Liver (tissue), 10 donors: ENCODE measurements at places on chromosomes 4 and X.

DNA sequence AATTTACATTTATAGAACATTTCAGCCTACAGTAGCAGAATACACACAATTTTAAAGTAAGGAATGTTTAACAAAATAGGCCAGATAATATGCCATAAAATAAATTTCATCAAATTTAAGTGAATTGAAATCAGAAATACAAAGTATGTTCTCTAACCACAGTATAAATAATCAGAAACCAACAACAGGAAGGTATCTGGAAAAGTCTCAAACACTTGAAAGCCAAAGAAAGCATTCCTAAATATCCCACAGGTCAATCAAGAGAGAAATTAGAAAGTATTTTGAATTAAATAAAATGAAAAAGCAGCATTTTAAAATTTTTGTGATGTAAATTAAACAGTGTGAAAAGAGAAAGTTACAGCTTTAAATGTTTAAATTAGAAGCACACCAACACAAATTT lies 899.2 kb downstream of the PDHA2 start:
- no peak for DNase-seq

GRCh38 chr4:1474126-1475090 lies 68.2 kb upstream of the NKX1-1 start:
- no peak for DNase-seq

- no peak for DNase-seq
Observed at GRCh38 chr4:75099321-75099720, 166.4 kb downstream of the PARM1 start.

DNA sequence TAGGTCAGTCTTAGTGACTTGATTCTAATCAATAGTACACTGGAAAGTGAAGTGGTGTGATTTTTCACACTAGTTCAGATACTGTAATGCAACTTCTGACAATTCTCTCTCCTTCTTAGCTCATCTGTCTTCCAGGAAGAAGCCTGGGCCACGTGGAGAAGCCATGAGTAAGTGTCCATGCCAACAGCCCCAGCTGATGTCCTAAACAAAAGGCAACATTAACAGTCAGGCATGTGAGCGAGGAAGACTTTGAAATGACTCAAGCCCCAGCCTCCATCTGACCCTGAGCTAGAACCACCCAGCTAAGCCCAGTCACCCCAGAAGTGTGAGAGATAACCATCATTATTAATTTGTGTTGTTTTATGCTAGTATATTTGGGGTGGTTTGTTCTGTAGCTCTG lies 115.7 kb upstream of the MAGEB16 start:
- DNase-seq: no peak

DNA sequence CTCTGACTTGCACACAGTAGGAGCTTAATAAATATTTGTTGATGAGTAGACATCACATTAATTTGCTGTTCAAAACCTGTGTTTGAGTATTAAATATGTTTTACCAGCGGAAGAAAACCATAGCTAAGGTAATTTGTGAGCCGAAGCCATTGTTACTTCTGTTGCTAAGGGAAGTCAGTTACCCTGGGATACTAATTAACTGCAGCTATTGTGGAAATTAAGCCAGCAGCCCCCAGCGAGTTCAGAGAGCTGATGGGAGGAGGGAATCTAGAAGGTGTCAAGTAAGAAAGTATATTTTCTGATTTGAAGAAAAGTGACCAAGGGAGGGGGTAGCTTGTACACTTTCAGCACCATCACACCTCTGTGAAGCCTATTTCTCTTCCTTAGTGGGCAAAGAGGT lies 76.7 kb upstream of the IGSF1 start:
- no peak for DNase-seq

- DNase-seq: no peak
Observed at GRCh38 chr4:174156239-174156826, 127.1 kb downstream of the FBXO8 start.

- no peak for DNase-seq
Observed at GRCh38 chr4:38328989-38329729, 334.8 kb upstream of the KLF3 start.

DNA sequence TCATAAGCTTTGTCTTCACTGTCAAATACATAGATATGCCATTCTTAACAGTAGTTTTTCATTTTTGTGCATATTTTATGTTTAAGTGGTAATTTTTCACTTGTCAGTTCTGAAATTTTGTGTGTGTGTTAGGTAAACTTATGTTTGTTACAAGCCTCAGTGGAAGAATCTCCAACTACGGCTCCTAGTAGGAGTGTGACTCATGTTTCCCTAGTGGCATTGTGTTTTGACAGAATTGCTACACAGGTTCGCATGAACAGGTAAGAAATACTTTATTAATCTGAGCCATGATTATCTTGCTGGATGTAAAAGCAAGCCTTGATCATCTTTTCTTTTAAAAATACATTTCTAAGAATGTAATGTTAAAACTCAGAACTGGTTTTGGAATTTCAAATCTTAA lies 94.4 kb downstream of the BLTP1 start:
- DNase-seq: no peak

GRCh38 chr4:26826721-26827120 lies 33.9 kb upstream of the STIM2 start:
- DNase-seq: no peak

GRCh38 chr4:76806346-76806745 lies 91.6 kb downstream of the SOWAHB start:
- no peak for DNase-seq

DNA sequence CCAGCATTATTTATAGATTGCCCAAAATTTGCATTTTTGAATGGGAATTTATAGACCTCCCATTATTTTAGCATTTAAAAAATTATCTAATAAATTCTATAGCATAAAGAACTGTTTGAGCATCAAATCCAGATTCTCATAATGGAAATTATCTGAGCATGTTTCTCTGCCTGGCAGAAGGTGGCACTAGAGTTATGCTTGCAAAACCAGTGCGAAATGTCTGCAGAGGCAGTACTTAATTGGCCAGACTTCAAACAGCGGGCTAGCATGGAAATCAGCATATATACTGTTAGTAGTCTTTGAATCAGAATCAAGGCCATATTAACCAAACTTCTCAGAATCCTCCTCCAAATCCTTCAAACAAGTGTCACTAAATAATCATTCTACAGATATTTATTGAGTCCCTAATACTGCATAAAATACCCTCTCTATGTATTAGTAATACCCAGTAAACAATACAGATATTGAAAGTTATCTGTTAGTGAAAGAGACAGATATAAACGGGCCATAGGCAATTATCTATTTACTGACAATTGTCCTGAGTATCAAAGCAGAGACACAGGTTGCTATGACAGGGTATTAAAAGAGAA lies 78.7 kb upstream of the DCLK2 start:
- DNase-seq: no peak

GRCh38 chr4:90580326-90580725 lies 453.1 kb downstream of the CCSER1 start:
- DNase-seq: no peak

GRCh38 chrX:71251466-71251973 lies 2.4 kb downstream of the ZMYM3 start:
- DNase-seq: no peak

DNA sequence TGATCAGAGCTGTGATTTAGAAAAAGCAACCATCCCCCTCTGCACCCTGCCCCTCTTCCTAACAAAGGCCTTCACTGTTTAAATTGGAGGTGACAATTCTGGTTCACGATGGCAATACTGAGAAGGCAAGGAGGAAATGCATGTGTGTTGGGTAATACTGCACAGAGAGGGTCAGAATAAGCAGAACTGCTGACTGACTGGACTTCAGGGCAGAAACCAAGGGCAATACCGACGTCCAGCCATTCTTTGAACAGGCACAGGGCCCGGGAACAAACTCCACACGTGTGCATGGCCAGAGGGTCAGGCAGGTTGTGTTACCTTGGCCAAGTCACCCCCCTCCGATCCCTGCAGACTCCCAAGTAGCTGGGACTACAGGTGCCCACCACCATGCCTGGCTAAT lies 6.0 kb downstream of the ACSL1 start:
- DNase-seq: no peak

DNA sequence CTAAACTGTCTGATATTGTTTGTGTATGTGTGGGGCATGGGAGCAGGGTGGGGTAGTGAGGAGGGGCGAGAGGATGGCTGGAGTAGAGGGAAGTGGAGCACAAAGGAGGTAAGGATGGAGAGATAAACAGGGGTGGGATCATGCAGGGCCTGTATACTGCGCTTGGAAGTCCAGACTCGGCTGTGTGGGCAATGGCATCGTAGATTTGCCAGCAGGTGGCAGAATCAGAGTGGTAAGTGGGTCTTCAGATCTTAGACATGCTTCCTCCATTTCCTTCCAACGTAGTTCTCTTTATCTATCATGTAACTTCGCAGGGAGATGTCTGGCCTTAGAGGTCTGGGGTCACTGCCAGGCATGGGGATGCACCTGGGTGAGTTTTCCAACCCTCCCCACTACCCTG lies 155.5 kb downstream of the PDGFRA start:
- DNase-seq: no peak

DNA sequence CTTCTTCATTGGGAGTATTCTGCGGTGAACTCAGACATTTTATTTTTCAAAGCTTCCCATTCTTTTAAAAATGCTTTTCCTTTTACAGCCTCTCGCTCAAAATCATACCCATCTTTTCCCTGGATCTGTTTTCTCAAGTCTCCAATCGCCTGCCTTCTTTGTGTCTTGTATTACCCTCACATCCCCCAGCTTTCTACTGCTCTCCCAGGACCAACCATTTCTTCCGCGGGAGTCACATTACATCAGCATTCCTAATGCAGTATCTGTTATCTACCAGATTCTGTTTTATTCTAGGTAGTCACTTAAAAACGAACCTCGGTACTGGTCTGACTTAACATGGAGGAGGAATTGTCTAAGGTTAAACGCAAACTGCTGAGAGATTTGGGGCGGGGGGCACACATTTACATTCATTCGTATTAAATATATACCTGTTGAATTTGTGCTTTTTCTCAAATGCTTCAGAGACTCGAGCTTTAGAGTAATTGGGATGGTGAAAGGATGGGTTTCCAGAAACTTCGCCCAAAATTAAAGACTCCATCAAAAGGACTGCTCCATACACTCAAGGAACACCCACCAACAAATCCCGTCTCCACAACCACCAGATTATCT lies 493 bp upstream of the UCHL1 start:
- DNase-seq: no peak

DNA sequence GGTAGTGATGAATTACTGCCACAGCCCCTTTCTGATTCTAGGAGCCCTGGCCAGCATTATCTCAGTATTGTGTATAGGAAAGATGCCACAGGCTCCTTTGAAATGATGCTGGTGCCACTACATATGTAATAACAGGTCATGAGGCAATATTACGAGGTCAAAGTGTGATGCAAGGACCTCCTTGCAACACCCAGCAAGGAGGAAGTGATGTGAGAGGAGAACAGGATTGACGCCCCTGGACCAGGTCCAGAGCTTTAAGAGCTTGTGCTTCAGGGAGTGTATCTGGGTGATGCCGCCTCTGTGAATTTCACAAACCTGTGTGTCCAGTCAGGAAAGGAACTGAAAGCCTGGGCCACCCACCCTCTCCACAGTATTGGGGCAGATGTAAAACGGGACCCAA lies 261.8 kb downstream of the MID1IP1 start:
- DNase-seq: no peak

- no peak for DNase-seq
Observed at GRCh38 chrX:9912351-9913145, 54.6 kb upstream of the CLDN34 start.

DNA sequence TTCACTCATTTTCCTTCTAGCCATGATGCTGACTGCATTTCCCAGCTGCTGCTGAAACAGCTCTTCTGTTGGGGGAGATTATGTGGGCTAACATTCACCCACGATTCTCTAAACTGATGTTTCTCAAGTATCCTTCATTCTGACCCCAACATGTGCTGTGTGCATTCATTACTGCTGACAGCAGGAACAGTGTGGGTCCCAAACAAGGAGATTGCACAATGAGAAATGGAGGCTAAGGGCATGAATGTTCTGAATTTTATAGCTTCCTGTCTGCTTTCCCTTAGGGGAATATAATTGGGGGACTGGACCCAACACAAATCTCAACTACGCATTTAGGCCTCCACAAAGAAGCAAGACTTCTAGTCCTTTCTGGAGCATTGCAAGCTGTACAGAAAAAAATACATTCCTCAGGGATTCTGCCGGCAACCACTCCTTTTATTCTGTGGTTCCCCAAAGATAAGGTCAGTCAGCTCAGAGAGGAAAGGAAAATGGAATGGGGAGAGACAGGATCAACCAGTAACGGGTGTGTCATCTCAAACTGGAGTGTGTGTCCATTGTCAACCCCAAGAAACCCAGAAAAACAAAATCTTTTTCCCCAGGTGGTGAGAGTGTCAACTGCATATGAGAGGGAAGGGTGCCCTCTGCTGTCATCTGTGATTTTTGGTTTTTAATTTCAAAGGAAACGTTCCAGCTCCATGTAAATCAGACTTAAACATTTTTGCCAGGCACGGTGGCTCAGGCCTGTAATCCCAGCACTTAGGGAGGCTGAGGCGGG lies 81.5 kb upstream of the EGFL6 start:
- DNase-seq: peak; percentile 33

DNA sequence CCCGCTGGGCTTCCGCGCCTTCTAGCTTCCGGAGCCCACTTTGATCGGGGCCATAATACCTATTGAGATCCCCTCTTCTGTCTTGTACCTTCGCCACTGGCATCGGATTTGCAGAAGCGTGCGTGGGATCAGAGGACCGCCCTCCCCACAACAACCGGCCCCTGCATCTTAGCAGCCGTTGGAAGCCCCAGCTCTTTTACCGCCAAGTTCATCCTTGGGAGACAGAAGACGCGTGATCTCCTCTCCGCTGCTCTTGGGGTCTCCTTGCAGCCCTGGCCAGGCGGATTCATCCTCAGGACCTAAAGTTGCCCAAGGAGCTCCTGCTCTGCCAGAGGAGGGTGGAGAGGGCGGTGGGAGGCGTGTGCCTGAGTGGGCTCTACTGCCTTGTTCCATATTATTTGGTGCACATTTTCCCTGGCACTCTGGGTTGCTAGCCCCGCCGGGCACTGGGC lies 1.6 kb downstream of the SLIT2 start:
- no peak for DNase-seq

DNA sequence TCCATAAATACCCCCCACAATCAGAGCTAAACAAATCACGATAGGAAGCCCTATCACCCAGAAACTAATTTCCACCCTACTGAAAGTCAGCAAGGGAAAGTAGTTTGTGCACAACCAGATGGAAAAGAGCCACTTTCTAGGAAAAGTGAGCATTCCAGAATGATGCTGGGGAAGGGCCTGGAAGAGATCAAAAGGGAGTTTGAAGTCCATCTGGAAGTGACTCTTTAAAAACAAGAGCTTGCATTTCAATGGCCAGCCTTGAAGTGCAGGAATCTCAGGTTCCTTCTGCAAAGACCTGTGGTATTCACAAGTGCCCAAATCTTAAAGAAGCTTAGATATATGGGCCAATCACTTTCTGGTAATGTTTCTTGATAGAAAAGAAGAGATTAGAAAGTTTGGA lies 97.0 kb upstream of the LDB2 start:
- no peak for DNase-seq
